ENCODE measurements at places on chromosomes 2 and 18.

DNA sequence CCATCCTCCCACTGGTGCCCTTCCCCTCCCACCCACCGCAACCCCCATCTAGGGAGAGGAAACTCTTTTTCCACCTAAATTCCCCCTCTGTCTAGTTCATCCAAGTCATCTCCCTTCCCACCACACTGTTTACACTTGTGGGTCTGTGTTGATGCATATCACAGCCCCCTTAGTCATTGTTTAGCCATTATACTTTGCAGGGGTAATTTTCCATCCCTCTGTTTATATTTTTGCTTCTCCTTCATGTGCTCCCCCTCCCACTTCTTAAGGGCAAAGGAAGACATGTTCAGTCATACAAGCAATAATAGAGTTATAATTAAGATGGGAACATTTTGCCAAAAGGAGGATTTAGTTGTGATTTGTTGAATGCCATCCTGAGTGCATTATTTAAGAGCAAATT is 187.8 kb upstream of the TNP1 start:
- no peak for DNase-seq

GRCh38 chr2:177093371-177093770 is 119.2 kb upstream of the HNRNPA3 start:
- peak; percentile 25 for DNase-seq

DNA sequence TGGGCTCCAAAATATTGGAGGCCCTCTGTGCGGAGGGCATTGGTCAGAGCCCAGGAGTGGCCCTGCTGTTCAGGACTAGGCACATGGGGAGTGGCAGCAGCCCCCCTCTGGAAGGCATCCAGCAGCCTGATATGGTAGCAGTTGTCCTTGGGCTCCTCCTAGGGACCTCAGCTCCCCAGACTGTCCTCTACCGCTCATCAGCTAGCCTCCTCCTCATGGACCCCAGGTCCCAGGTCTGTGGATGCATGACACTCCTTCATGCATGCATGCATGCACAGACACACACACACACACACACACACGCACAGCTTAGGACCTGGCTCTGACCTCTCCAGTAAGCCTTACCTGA is 15.4 kb upstream of the ATP6V1B1 start:
- no peak for DNase-seq

DNA sequence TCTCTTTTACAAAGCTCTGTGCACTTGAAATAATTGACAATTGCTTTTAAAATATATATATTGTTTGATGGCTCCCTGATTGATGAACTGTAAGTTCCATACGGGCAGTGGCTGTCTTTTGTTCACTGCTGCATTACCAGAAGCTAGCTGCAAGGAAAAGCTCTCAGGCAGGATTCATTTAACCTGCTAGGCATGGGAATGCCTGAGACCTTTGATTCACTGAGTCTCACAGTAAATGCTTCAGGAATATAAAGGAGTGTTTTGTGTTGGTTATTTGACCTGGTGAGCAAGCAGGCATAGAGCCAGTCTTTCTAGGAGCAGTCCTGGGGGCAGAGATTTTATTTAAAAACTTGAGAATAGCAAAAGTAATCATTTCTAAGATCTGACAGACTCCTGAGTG is 193.2 kb upstream of the ITGA4 start:
- peak; percentile 80 for DNase-seq

- DNase-seq = no peak
These were observed 121.2 kb downstream of the IRS1 start for GRCh38 chr2:226678422-226678821.

DNA sequence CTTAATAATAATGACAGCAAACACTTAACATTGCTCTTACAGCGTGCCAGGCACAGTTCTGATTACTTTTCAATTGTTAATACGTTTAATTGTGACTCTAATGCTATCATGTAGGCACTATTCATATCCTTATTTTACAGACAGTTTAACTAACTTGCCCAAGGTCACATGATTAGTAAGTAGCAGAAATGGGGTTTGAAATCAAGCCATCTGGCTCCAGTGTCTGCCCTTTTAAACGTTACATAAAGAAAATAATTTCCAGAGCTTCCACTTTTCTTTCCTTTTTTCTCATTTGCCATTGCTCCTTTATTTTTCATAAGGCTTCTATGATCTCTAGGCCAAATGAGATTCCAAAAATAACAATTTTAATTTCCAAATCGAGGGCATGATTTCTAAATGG is 50.6 kb upstream of the IKZF2 start:
- DNase-seq = no peak

DNA sequence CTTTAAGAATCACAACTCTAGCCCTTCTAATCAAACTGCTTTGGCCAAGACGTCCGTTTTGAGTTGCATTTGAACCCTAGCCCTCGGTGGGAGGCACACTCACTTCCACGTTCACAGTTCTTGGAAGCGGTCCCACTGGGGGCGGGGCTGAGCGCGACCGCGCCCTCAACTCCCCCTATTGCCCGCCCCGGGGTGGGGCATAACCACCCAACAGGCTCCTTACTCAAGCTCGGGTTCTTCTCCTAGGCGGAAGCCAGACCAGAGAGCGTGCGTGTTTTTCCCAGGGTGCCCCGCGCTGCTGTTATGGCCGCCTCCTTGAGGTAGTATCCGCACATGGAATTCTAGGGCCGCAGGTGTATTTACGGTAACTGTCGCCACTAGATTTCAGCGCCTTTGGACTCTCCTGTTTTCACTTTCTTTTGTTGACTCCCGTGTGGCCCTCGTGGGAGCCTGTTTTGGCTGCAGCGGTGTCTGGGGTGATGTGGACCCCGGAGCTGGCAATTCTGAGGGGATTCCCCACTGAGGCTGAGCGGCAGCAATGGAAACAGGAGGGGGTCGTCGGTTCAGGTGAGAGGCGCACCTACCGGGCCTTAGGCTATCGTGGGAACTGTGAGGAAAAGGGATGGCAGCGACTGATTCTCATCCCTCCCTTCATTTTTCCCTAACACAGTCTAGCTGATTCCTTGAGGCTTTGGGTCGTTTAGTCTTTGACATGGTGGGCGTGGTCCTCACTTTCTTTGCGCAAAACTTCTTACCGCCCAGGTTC is at the start of gene TTC27:
Gene TTC27 (plus strand): TSS at position 237 of the 766 bp plus-strand sequence. CDS start 243 bp downstream, at position 480.
- DNase-seq = peak; percentile 97

DNA sequence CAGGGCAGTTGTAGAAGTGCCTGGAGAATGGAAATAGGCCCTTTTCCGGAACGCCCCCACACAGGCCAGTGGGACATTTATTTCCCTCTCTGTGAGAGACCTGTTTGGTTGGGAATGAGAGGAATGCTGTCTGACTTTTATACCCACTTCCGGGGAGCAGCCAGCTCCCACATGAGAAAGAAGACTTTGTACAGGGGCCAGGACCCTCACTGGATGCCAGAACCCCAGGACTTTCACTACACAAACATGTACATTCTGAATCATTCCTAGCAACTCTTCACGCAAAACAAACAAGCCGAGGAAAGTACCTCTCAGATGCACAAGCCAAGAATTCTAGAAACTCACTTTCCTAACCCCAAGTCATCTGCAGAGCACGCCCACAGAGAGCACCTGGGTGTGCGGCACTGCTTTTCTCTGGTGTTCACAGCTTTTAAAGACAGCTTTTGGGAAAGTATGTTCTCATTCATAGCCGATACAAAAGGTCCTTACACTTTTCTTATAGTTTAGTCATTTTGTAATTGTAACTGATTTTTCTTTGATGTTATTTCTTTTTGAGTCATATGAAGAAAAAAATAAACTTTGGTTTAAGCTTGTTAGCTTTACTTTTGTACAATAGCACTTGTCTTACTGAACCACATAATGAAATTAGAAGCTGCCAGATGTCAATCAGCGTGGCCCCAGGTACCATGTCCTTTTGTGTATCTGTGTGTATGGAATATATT is 856.1 kb upstream of the ID2 start:
- DNase-seq = no peak

DNA sequence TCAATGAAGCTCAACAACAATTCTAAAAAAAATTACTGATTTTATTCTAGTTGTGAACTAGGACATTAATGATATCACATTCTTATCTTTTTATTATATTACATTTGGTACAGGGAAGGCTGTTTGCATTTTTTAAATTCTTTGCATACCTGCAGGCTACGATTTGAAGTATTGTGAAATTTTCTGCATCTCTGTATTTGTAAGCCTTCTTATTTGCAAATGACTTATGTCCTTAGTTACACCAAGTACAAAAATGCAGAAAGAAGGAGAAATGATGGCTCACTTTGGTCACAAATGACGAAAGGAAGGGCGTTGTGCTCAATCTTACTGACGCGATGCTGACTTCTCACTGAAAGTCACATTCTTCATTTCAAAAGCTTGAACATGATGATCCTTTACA is 227.5 kb upstream of the SOX11 start:
- DNase-seq = no peak

DNA sequence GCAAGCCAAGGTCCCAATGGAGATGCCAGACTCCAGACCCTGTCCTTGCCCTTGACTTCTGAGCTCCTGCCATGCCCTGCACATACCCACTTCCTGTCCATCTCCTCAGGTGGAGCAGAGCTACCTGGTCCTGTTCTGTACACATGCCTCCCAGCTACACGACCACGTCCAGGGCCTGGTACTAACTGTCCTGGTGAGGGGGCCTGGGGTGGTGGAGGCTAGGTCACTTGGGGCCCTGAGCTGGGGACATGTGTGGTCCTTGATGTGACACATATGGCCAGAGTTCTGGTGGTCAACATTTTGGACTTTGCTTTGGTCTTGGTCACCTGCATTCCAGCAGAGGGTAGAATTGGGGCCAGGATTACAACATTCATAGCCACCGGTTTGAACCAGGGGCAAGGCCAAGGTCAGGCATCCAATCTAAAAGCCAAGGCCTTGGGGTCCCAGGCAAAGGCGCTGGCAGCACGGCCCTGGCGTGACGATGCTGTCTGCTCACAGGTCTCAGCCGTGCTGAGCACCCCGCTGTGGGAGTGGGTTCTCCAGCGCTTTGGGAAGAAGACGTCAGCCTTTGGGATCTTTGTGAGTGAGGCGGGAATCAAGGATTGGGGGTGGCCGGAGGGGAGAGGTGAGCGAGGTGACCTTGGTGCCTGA is 12.6 kb downstream of the MFSD2B start:
- DNase-seq = no peak

DNA sequence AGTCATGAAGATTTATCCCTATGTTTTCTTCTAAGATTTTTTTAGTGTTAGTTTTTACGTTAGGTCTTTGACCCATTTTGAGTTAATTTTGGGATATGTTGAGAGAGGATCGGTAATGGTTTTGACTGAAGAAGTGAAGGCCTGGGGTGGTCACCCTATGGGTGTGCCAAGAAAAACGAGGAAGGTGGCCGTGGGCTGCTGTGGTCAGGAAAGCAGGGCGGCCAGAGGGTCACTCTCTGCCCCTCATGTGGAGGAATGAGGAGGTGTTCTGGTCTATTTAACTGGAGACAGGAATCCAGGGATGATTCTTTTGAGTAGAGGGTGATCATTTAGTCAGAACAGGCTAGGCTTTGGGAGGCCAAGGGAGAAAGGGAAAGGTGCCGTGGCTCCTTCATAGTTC is 50.7 kb downstream of the MYO7B start:
- DNase-seq = no peak

DNA sequence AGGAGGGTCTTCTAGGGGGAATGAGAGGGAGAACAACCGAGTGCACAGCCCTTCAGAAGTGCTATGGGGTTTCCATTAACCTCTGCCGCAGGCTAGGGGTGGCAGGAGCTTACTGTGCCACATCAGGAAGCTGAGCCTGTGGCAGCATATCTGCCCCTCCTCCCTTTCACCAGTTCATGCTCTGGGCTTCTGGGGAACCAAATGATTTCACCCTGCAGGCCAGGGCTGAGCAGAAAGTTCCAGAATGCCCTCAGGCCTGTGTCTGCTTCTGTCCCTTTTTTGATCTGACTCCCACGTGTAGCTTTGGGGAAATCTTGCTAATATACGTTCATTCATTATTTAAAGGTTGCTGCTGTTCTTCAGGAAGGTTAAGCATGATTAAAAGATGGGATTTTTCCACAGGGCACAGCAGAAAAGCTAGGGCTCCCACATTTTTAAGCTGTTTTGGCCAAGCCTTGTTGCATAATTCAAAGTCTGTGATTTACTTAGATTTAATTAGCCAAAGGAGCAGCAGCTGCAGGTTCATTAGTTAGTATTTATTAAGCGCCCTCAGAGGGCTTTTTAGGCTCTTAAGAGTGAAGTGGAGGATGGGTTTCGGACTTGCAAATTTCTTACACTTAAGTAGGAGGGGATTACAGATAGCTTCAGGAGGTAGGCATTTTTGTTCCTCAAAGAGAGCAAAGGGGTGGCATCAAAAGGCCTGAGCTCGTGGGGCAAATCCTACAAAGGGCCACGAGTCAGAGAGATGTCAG is 10.2 kb downstream of the TMEM247 start:
- DNase-seq = peak; percentile 75

DNA sequence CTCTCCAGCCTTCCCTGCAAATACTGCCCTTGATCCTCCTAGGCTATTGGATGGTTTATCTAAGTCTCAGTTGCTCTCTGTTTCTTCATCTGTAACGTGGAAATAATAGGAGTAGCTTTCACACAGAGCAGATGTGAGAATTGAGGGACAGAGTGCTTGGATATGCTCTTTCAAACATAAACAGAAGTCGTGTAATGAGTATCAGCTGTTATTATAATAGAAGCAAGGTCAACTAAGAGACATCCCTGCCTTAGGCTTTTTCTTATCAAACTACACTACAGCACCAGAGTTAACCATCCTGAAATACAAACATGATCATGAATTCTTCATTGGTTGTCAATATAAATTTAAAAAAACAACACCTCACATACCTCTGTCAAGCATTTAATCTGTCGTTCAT is 138.2 kb downstream of the DOK6 start:
- no peak for DNase-seq

GRCh38 chr18:49169037-49169521 is 218.3 kb upstream of the SMAD7 start:
- no peak for DNase-seq

DNA sequence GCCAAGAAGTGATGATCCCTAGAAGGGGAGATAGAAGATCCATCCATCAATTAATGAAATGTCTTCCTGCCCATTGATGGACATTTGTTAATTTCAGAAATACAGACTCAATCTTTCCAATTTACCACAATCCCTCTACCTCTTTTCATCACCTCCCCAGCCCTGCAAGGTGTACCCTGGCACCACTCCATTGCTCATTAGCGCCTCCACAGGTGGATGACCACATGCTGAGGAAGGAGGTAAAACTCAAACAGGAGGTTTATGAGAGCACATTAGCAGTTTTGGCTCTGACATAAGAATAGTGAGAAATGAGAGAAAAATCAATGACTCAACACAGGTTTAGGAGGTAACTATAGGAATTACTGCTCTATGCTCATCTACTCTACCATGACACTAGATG is 208.0 kb downstream of the C1D start:
- no peak for DNase-seq

DNA sequence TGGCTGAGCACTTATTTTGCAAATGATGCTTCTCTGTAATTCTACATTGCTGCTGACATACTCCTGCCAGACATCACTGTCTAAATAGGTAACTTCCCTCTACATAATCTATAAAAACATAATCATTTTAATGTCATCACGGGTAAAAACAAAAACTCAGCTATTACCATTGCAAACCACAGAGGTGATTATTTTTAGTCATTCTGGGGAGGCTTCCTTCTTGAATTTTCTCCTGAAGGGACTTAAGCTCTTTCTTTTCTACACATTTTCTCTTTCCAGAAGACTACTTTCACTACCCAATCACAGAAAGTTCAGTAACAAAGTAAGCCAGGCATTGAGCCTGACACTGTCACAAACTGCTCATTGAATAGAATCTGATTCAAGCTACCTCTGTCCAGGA is 40.4 kb upstream of the NFU1 start:
- no peak for DNase-seq

GRCh38 chr2:198546122-198546521 is 741.7 kb downstream of the PLCL1 start:
- DNase-seq = peak; percentile 25

GRCh38 chr2:173132531-173132930 is 56.9 kb downstream of the MAP3K20 start:
- no peak for DNase-seq

Data from brain (organoid and tissue), 16 donors.